ENCODE measurements at places on chromosomes 1 and 21. TPM values are rescaled to one million over a fixed set of nuclear protein-coding genes. Genes with fewer than 3 reads are reported as not detected.
A peak's percentile ranks its signal among the peaks of the same experiment; 100 is the strongest.

DNA sequence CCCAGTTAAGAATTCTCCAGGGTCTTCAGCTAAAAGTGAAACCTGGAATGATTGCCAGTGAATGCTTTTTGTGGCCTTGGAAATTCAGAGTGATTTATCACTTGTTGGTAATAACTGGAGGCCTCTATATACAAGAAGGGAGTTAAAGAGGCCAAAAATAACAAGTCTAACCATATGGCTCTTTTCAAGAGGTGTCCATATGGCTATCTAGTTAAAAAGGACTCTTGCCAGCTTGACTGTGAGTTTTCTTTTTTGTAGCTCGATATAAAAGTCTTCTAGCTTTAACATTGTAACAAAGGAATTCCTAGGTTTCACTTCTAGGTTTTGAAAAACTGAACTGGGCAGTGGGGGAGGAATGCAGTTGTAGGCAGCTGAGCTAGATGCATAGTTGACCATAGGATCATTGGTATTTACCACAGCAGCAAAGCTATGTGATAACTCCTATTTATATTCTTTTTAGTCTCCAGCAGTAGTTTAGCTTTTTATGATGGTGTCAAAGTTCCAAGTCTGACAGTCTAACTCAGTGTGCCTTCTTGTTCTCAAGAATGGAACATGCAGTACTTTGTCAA, 44.4 kb downstream of the CACHD1 start:
- DNase-seq: no peak

Gene CHODL
- 1.1 TPM for total RNA-seq

Gene GPX7
- 8.9 TPM for total RNA-seq

DNA sequence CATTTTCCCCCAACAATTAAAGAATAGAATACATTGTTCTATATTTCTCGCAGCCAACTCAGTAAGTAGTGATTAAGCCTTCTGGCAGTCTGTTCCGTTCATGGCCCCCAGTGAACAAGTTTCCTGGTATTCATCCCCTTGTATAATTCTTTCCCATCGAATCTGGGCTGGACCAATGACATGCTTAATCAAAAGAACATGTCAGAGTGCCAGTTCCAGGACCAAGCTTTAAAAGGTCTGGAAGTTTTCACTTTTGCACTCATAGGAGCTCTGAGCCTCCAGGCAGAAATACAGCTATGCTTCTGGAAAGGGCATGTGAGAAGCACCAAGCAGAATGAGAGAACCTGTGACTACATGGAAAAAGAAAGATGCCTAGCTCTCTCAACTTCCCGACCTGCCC, 22.5 kb upstream of the DPYD start:
- DNase-seq: no peak

Gene KRTAP11-1
- not detected for total RNA-seq

- DNase-seq: no peak
Measured at GRCh38 chr1:59506952-59507351, 210.1 kb downstream of the FGGY start.

DNA sequence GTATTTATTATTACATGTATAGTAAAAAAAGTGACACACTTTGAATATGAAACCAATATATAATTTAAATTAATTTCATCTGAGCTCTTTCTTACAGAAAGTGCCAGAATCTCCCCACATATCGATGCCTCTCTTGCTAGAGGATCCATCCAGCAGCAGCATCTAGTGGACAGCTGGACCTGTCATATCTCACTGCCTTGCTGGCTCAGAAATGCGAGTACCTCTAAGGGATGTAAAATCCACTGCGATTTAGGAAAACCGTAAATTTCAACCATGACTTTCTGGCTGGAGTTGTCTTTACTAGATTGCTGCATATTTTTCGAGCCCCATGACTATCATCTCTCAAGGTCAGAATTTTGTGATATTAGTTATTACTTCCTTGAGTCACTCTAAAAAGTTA, 333.8 kb downstream of the NEGR1 start:
- DNase-seq: no peak

Gene ABCG1
- 20.1 TPM for total RNA-seq

- DNase-seq: no peak
Measured at GRCh38 chr1:176775378-176775777, 312.4 kb downstream of the PAPPA2 start.

- DNase-seq: no peak
Measured at GRCh38 chr1:79079770-79080169, 73.2 kb upstream of the ADGRL4 start.

DNA sequence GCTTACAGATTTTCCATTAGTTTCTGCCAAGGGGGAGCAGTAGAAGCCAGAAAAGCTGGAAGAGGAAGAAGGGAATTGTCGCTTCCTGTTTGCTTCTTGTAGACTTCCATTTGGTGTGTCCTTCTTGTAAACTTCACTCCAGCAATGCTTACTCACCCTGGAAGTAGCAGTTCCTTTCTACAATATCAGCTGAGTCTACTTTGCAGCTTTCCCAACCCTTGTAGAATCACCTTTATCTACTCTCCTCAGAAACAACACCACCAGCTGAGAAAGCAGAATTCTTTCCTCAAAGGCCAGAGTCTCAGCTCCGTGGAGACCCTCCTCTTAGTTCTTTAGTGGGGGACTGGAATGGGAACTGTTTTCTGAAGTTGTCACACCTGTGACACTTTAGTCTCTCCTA, 1136.7 kb upstream of the TMPRSS15 start:
- DNase-seq: no peak

Gene DENND4B
- 69.4 TPM for total RNA-seq

DNA sequence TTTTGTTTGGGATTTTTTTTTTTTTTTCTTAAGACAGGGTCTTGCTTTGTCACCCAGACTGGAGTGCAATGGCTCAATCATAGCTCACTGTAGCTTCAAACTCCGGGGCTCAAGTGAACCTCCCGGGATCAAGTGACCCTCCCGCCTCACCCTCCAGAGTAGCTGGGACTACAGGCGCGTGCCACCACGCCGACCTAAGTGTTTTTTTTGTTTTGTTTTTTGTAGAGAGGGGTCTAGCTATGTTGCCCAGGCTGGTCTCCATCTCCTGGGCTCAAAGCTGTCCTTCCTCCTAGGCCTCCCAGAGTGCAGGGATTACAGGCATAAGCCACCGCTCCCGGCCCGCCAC, 776 bp downstream of the HLCS start:
- DNase-seq: no peak

GRCh38 chr21:36337099-36337509, 17.1 kb downstream of the MORC3 start:
- no peak for DNase-seq

GRCh38 chr1:200917291-200917817, 22.7 kb downstream of the INAVA start:
- peak; percentile 83 for DNase-seq

Gene SPRR1B
- 0.91 TPM for total RNA-seq

GRCh38 chr1:64195081-64195395, 8.4 kb upstream of the UBE2U start:
- no peak for DNase-seq

DNA sequence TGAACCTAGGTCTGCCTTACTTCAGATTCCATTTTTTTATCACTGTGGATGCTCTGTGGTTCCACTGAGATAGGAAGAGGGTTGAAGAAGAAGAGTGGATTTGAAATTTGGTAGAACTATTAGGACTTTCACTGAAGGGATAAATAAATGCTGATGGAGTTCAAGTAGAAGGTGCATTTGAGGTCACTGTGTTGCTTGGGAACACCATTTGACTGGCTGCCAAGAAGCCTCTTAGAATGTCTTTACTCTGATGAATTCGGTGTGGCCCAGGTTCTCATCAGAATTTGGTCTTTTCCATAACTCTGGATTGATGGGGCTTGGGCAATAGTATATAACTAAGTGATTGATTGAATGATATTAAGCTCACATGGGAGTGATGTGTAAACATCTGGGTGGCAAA, 11.9 kb downstream of the XPR1 start:
- DNase-seq: no peak

Gene MFAP2
- total RNA-seq: 7.1 TPM

DNA sequence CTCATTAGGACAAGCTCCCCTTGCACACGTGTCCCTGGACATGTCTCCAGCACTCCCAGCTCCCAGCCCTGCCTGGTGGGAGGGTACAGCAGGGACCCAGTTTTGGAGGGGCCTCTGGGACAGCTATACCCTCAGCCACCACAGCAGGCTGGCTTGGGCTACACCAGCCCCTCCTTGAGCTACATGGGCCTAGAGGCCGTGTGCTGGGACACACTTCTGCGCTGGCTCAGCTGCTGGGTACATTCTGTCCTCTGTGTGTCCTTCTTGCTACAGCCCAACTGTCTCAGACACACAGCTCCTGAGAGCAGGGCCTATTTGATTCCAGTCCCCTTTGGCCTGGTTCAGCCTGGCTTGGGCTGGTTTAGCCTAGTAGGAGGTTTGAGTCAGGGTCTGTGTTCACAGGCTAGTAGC, 26.7 kb downstream of the DMAP1 start:
- DNase-seq: peak; percentile 58

Gene SFN
- 93.7 TPM for total RNA-seq

GRCh38 chr21:25898671-25899070, 163.9 kb downstream of the GABPA start:
- no peak for DNase-seq

DNA sequence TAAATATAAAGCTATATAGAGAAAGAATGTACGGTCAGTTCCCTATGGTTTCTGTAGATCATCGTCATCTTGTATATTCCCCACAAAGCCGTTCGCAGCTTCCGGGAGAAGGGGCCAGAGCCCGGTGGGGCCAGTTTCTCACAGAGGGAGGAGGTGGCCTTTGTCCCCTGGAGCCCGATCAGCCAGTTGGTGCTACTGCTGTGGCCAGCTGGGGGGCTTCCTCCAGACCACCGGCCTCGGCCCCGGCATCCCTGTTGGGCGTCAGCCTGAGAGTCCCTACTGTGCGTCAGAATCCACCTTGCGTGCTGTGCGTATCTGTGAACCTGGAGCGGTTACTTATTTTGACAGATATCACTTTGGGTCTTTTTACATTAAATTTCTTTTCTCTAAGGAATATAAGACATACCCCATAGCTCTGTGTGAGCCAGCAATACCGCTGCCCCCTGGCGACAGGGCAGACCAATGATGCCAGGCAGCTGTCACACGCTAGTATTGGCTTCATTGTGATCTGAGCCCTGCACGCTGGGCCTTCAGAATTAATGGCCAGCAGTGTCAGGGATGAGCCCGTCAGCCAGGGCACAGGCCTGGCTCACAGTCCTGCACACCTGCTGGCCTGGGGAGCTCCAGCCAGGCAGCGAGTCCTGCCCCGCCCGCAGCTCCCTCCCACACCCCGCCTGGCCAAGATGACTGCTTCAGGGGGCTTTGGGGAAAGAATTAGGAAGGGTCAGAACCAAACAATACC, 145.9 kb downstream of the PGBD5 start:
- DNase-seq: no peak

DNA sequence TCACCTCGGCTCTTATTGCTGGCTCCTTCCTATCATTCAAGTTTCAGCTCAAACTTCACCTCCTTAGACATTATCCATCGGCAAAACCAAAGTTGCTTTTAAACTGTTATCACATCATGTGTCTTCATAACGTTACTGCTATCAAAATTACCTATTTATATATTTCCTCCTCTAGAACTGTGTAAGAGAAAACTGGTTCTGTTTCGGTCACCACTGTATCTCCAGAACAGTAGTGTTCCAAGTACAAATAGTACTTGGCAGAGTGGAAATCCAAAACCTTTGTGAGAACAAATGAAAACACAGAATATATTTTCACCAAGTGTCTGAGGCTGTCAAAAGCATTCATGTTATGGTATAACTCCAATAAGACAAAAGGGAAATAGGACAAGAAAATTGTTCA, 9.1 kb downstream of the ZRANB2 start:
- DNase-seq: no peak

Gene RHBG
- 2.8 TPM for total RNA-seq

- DNase-seq: no peak
Measured at GRCh38 chr1:209527372-209527771, 56.1 kb upstream of the CAMK1G start.

GRCh38 chr1:73701826-73702225, 496.1 kb downstream of the LRRIQ3 start:
- DNase-seq: no peak

DNA sequence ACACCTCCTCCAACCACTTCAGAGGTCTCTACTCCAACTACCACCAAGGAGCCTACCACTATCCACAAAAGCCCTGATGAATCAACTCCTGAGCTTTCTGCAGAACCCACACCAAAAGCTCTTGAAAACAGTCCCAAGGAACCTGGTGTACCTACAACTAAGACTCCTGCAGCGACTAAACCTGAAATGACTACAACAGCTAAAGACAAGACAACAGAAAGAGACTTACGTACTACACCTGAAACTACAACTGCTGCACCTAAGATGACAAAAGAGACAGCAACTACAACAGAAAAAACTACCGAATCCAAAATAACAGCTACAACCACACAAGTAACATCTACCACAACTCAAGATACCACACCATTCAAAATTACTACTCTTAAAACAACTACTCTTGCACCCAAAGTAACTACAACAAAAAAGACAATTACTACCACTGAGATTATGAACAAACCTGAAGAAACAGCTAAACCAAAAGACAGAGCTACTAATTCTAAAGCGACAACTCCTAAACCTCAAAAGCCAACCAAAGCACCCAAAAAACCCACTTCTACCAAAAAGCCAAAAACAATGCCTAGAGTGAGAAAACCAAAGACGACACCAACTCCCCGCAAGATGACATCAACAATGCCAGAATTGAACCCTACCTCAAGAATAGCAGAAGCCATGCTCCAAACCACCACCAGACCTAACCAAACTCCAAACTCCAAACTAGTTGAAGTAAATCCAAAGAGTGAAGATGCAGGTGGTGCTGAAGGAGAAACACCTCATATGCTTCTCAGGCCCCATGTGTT, 66.6 kb downstream of the TPR start:
- no peak for DNase-seq

Gene SPRR2B
- total RNA-seq: not detected

DNA sequence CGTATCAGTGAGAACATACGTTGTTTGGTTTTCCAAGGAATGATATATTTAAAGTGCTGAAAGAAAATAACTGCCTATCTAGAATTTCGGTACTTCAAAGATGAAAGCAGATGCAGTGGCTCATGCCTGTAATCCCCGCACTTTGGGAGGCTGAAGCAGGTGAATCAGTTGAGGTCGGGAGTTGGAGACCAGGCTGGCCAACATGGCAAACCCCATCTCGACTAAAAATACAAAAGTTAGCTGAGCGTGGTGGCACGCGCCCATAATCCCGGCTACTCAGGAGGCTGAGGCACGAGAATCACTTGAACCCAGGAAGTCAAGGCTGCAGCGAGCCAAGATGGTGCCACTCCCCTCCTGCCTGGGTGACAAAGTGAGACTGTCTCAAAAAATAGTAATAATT, 16.4 kb downstream of the CD244 start:
- no peak for DNase-seq

- DNase-seq: no peak
Measured at GRCh38 chr1:112395256-112395820, 676 bp upstream of the CTTNBP2NL start.

Gene PRUNE1
- 26.7 TPM for total RNA-seq

- DNase-seq: no peak
Measured at GRCh38 chr1:112697781-112698201, 9.1 kb downstream of the RHOC start.

Measured in ureter (tissue), 1 donor.